Right ventricle myocardium superior (tissue), 1 donor: ENCODE measurements at places on chromosomes 16 and 17. TPM values are rescaled to one million over a fixed set of nuclear protein-coding genes. Genes with fewer than 3 reads are reported as not detected.

- peak; percentile 78 for DNase-seq
These were observed 24.0 kb downstream of the LIMD2 start for GRCh38 chr17:63675607-63676546.

The SULT1A2 gene
- total RNA-seq = 1.0 TPM

The HLF gene
- 31.6 TPM for total RNA-seq

DNA sequence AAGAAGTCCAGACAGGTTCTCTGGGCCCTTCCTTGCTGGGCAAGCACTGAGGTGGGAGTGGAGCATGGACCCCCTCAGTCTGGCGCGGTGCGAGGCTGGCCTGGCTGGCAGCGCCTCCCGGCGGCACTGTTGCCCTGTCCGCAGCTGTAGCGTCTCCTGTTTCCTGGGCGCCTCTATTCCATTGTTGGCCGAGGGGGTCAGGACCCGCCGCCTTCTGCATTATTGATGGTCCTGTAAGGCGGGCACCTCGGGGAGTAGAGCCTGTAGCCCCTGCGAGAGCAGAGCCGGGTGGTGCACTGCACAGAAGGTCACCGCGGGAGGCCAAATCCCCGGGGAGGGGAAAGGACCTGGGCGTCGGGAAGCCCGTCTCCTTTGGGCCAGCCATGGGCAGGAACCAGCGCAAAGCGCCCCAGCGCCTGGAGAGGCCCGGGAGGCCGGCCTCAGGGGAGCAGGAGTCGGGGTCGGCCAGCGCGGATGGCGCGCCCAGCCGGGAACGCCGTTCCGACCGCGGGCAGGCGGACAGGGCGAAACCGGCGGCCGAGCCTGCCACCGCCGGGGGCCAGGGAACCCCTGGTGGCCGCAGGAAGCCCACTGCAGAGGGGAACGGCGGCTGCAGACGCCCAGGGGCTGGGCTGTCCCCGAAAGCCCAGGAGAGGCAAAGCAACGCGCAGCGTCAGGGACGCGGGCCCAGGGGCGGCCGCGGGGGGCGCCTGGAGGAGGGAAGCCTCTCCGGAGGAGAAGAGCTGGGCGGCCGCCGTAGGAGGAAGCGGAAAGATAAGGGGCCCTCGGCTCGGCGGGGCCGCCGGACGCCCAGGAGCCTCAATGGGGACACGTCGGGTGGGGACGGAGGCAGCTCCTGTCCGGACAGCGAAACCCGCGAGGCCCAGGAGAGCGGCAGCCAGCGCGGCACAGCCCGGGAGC lies at the start of gene MYO15B:
TSS of gene MYO15B (plus strand) at position 126 of the 921 bp plus-strand sequence. CDS start at position 384, 258 bp downstream.
- DNase-seq = peak; percentile 82

DNA sequence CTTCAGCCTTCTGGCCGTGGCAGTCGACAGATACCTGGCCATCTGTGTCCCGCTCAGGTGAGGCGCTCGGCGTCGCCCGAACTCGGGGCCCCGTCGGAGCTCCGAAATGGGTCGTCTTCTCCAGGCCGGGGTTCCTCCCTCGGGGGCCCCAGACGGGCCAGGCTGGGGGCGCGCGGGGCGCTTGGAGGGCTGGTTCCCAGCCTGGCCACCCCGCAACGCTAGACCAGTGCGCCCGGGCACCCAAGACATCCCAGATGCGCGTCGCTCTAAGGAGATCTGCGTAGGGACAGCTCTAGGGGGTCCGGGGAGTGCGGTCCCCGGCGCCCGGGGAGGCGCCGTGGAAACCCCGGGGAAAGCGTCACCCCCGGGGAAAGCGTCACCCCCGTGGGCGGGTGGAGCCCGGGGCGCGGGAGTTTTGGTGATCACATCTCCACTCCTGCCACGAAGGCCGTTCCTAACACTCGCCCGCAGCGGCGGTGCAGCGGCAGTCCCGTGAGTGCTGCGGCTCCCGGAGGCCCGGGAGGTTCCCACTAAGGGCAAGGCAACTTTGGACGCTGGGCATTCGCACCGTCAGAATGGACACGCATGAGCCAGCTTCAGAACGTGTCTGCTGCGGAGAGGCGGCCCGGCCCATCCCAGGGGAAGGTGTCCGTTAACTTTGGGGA lies 729 bp downstream of the ADORA2B start:
- no peak for DNase-seq

DNA sequence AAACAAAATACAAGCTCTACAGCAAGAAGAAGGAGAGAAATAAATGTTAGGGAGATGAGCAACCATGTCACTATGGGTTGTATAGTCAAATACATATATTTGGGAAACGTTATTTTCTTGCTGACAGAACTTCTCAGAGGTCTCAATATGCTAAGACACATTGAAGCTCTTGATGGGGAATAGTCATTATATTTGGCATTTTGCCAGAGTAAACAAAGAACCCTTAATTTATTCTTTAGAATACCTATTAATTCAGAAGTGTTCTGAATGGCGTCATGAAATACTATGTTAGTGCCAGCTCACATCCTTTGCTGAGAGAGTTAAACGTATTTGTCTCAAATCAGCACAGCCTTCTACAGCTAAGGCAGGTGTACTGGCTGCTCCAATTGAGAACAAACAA lies 458.9 kb downstream of the CDH13 start:
- DNase-seq = no peak

DNA sequence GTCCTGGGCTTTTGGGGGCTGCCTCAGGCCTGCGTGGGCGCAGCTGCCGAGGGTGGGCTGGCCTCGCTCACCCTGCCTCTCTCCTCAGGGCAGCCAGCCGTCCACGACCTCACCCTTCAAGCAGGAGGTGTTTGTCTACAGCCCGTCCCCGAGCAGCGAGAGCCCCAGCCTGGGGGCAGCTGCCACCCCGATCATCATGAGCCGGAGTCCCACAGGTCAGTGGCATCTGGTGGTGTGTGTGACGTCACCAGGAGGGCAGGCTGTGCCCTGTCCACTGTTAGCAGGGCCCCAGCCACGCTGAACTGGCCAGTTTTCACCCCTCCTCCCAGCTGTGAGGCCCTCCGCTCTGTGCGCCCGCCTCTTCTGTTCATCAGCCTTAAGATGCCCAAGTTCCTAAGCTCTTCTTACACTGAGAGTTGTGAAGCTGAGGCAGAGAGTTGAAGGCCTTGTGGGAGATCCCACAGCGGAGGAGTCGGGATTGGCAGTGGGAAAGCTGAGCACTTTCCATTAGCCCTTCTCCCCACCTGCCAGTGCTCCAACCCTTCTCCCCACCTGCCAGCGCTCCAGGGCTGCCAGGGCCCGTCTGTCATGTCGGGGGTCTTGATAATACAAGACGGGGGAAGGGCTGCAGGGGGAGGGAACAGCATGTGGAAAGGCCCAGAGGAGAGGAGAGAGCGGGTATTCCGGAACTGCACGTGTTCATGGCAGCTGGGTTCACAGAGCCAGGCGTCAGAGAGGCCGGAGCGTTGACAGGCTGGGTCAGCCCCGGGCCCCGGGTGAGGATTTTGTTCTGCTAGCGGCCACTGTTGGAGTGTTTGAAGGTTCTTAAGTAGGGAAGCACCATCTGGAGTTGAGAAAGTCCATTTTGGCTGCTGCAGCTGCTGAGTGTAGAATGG lies 36.3 kb downstream of the OR1D5 start:
- DNase-seq = no peak

- DNase-seq = no peak
These were observed 12.2 kb upstream of the ELAC2 start for GRCh38 chr17:13030056-13030455.

The TNFSF13 gene
- total RNA-seq = 8.3 TPM

GRCh38 chr17:36877771-36878170 lies 59.5 kb upstream of the LHX1 start:
- DNase-seq = no peak

DNA sequence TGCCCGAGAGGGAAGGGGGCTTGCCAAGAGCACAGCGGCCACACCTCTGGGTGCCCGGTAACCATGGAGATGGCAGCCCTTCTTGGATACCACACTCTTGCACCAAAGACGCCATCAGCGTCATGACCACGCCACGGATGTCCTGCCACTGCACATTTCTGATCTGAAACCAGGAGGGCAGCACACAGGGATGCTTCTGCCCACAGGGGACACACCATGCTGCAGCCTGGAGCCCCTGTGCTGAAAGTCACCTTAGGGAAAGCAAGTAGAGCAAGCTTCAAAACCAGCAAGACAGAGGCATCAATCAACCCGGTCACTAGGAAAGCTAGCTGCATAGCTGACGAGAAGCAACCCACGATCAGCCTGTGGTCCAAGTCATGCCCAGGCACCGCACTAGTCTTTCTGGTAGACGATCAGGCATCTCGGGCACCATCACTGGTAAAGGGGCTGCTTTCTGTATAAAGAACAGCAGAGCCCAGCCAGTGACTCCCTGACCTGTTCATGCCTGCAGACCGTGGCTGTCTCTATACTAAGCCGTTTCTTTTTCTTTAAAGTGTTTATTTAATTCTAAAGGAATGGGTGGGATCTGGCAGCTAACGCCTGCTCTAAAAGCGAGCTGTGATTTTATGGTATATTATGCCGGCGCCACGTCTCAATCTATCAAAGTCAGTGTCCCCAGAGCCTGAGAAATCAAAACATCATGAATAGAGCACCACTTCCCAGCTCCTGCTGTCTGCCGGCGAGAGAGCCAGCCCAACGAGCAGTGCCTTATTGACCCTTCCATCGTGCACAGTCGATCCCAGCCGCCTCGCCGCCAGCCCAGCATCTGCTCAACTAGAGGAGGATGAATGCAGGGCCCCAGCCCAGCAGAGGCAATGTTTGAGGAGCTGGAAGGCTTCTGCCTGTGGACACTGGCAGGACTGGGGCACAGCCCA lies 244.7 kb downstream of the RBFOX3 start:
- DNase-seq = peak; percentile 13

The NEUROD2 gene
- not detected for total RNA-seq

DNA sequence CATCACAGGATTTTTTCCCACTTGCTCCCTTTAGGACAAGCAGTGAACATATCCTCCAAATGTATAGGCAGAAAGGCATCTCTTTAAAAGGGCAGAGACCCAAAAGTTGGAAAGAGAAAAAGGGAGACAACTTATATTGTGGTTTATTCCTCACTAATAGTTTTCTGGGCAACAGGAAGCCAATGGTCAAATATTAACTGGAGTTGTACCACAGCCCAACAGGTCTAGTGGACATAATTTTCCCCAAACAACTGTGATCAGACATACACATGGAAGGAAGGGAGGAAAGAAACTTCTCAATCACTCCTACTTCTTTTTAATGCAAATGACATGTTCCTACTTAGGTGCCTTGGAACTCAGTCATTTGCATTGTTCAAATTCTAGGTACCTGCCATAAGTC lies 78.4 kb downstream of the SOX9 start:
- no peak for DNase-seq

- DNase-seq = no peak
These were observed 9.2 kb upstream of the FLYWCH1 start for GRCh38 chr16:2902337-2903130.

The KRTAP4-1 gene
- not detected for total RNA-seq

DNA sequence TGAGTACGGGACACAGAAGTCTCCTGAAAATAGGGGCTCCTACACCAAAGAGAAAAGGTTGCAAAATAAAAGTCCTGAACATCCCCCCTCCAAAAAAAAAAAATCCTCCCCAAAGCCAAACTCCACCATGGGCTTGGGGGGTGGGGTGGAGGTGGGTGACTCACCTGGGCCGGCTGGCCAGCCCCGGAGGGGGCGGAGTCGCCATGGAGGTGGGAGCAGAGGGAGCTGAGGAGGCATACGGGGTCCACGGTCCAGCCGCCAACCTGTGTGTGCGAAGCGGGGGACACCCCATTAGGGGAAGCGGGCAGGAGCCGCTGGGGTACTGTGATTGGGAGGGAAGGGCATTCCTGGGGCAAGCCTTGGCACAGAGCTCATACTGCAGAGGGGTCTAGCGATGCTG lies 31.0 kb downstream of the SRCIN1 start:
- no peak for DNase-seq

GRCh38 chr17:74861662-74862107 lies 2.0 kb upstream of the GRIN2C start:
- DNase-seq = no peak

GRCh38 chr17:77640916-77641605 lies 317.4 kb upstream of the TNRC6C start:
- DNase-seq = no peak

DNA sequence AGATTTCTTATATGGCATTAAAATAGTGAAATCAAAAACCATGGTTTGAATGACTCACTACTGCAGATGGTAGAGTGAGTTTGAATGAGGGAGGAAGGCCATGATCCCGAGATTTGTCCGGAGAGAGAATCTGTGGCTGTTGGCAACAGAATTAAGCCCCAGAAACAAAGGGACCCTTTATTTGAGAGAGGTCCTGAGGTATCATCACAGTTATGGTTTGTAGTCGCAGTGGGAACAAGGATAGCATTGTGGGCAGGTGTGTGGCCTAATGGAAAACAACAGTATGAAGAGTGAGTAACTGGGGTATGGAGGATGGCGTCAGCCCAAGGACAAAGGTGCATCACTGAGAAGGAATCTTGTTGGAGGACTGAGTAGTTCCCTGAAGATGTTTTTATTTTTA lies 8.5 kb upstream of the ZFP3 start:
- no peak for DNase-seq

DNA sequence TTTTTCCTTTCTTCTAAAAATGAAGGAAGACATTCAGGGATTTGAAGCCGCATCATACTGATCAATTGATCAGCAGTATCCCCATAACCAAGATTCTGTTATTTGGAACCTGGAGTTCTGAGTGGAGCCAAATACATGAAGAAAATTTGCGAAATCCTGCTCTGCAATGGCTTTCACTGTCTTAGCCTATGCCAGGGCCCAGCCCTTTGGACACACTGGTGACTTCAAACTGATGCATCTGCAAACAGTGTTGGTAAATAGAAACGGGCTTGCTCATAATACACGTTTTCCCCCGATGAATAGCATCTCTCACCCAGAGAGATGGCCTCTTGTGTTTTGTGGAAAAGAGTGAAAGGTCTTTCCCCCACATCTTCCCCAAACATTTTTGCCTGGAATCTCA lies 87.6 kb upstream of the TOX3 start:
- no peak for DNase-seq

- DNase-seq = no peak
These were observed 56.7 kb downstream of the SKAP1 start for GRCh38 chr17:48373130-48373830.

The SDR42E1 gene
- total RNA-seq = 0.73 TPM
